Mesenteric fat pad (tissue), 1 donor: ENCODE measurements at places on chromosomes 16 and 17. TPM values are rescaled to one million over a fixed set of nuclear protein-coding genes. Genes with fewer than 3 reads are reported as not detected.

SCARF1 gene
- total RNA-seq: 25.7 TPM

LPO gene
- not detected for total RNA-seq

ATP6V0D1 gene
- 89.5 TPM for total RNA-seq

DNA sequence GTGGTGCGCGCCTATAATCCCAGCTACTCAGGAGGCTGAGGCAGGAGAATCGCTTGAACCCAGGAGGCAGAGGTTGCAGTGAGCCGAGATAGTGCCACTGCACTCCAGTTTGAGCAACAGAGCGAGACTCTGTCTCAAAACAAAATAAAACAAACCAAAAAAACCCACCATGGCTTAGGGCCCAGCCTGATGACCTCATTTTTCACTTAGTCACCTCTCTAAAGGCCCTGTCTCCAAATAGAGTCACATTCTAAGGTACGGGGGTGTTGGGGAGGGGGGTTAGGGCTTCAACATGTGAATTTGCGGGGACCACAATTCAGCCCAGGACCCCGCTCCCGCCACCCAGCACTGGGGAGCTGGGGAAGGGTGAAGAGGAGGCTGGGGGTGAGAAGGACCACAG lies 1.4 kb upstream of the STH start:
- DNase-seq: no peak

- no peak for DNase-seq
Measured at GRCh38 chr17:68748381-68748780, 147.2 kb upstream of the FAM20A start.

DNA sequence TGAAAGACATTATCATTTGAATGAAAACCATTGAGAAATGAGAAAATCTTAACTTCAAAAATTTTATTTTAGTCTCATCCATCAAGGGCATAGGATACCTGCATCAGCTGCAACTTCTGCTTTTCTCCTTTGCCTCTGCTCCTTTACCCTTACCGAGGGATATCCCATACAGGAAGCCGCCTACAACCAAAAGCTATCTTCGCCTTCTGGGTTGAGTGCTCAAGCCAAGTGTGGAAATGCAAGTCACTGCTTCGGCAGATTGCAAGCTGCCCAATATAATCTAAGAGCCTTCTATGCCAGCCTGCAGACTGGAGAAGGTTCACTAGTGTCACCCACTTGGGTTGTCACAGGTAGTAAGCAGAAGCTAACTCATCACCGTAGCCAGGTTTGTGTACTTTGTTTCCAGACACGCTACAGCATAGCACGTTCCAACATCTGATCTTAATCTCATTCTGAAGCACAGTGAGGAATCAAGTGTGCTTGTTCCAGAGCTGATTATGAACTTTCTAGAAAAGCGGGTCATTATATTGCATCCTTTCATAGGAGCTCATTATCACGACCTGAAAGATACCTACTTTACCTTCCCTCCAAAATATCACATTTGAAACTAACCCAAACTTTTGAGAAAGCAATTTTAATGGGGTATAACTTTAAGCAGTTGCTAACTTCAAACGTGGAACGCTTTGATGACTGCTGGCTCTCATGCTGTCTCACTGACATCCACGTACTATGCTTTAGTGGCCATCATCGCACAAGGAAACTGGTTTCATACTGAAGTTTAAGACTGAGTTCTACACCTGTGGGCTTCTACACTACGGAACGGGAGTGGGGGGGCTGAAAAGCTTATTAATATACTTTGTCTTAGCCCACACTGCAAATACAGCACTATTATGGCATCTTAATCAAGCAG lies 8.0 kb upstream of the UNK start:
- peak; percentile 24 for DNase-seq

DNA sequence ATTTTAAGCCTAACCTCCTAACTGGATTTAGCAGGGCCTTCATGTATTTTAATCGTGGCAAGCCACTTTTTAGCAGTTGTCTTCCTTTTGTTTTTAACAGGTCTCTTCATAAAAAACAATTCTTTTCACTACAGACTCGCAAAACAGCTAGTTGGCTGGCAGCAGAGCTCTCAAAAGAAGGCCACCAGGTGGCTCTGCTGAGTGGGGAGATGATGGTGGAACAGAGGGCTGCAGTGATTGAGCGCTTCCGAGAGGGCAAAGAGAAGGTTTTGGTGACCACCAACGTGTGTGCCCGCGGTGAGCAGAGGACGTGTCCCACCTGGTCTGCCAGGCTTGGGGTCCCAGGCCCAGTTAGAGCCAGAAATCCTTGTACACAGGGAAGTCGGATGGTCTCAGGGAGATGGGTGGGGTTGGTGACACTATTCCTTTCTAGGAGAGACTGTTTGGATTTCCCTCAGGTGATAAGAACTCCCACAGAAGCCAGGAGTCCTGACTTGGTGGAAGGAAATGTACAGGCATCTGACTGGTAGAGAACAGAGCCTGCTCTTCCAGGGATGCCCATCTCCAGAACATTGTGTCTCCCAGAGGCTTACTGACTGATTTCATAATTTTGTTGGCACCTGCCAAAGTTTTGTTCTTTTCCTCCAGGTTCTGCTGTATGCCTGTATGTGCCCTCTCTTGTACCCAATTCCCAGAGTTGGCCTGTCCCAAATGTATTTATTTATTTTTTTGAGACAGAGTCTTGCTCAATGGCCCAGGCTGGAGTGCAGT lies 14.9 kb upstream of the DDX19A start:
- no peak for DNase-seq

DNA sequence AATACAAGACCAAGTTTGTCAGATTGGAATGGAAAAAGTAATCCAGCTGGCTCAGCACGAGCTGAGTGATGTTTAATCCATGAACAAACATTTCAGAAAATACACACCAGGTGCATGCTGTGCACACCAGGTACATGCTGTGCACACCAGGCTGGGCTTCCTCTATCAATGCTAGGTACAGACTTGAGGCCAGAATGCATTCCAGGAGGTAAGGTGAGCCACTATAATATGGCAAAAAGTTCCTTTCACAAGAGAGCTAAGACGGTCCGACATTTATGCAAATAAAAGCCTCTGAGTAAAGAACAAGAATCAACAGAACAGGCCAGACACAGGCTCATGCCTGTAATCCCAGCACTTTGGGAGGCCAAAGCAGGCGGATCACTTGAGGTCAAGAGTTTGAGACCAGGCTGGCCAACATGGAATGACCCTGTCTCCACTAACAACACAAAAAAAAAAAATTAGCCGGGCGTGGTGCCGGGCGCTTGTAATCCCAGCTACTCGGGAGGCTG lies 128.2 kb downstream of the ZNF778 start:
- DNase-seq: no peak

DNA sequence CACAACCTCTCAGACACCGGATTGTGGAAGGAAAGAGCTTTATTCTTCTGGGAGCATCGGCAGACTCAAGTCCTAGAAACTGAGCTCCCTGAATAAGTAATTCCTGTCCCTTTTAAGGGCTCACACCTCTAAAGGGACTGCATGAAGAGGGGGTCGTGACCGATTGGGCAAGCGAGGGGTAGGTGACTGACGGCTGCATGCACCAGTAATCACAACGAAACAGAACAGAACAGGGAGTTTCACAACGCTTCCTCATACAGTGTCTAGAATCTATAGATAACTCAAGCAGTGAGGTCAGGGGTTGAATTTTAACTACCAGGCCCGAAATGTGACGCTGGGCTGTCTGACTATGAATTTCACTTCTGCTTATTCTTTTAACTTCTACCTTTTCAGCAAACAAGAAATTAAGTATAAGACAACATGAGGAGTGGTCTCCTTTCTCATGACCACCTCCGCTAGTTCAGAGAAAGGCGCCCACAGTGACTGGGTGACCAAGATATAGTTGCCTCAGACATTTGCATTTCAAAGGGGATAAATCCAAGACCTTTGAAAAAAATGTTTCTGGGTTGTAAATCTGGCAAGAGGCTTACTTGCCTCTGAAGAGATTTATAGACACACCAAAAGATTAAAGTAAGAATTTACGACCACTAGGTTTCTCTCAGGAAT lies 88.4 kb upstream of the ATF7IP2 start:
- no peak for DNase-seq
